ENCODE measurements at places on chromosomes 5 and 9.

DNA sequence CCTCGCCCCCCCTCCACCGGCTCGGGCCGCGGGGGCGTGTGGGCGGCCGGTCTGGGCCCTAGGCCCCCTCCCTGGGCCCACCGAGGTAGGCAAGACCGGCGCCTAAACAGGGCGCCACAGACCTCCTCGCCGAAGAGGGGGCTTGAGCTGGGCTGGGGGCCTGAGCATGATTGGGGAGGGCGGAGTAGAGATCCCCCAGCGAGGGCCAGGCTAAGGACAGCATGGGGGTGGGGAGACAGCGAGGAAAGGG, 108.9 kb downstream of the PSD2 start:
- DNase-seq, result no peak

GRCh38 chr5:121979691-121980090, 17.9 kb downstream of the SRFBP1 start:
- no peak for DNase-seq

DNA sequence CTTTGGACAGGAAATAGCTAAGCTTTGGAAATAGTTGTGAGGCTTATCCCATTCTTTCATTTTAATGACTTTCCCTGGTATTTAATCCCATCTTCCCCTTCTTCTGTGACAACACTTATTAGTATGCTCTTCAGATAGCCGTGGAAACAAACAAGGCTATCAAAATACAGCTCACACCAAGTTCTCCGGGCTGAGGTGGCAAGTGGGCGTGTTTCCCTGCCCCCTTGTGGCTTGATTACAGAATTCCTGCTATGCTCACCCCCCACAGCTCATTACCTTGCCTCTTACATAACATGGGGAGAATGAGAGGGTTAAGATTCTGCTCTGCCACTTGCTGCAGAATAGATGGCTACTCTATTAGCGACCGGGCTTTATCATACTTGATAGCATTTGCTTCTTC, 437.1 kb upstream of the TLE4 start:
- peak; percentile 21 for DNase-seq

- no peak for DNase-seq
Measured at GRCh38 chr9:134980991-134981390, 63.3 kb upstream of the FCN1 start.

- DNase-seq, result no peak
Measured at GRCh38 chr5:1011741-1012312, 3.2 kb downstream of the NKD2 start.

- peak; percentile 65 for DNase-seq
Measured at GRCh38 chr9:127066851-127067136, 55.6 kb downstream of the ANGPTL2 start.
